ENCODE measurements at places on chromosomes 16 and 17.

- peak; percentile 78 for DNase-seq
Observed at GRCh38 chr17:43694081-43694870, 32.6 kb upstream of the MEOX1 start.

DNA sequence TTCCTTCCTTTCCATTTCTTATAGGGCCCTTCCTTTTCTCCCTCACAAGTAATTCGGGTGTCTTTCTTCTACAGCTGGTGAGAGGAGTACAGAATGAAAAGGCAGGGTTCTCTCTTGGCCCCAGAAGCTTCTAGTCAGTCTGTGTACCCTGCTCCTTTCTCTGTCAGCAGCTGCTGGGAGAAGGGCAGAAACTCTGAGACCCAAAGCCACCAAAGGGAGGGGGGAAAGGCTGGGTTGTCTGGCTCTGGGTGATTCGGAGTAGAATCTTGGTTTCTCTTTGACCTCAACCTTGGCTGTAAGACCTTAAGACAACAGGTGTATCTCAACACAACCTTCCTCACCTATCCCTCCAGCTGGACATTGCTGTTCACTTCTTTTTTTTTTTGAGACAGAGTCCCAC is 3.3 kb upstream of the NR1D1 start:
- DNase-seq, result no peak

DNA sequence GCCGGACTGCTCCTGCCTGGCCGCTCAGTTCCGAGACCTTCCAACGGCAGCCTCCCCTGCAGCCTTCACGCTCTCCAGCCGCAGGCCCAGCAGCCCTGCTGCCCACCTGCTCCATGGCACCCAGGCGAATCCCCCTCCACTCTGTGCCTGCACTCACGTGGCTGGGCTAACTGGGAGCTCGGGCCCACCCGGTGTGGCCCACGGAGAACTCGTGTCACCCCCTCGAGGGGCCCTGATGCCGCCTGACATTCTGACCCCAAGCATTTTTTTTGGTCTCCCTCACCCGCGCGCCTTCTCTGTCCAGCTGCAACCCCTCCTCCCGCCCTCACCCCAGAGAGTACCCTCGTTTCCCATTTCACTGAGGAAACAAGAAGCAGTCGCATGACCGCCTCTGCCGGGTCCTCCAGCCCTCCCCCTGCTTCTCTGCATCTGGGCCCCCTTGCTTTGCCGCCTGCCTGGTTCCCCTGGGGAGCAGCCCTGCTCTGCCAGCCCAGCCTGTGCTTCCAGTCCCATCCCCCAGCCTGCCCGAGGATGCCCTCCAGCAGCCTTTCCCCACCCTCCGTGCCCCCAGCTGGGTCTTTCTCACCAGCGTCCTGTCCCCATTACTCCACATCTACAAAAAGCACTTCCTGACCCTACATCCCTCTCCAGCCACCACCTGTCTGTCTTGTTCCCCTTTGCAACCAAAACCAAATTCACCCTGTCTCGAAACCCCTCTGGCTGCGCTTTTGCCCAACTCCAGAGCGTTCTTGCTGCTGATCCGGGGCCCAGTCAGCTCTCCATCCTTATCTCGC is 146.4 kb upstream of the CHMP6 start:
- no peak for DNase-seq

GRCh38 chr17:64332502-64332901 is 58.2 kb downstream of the PECAM1 start:
- DNase-seq, result no peak

DNA sequence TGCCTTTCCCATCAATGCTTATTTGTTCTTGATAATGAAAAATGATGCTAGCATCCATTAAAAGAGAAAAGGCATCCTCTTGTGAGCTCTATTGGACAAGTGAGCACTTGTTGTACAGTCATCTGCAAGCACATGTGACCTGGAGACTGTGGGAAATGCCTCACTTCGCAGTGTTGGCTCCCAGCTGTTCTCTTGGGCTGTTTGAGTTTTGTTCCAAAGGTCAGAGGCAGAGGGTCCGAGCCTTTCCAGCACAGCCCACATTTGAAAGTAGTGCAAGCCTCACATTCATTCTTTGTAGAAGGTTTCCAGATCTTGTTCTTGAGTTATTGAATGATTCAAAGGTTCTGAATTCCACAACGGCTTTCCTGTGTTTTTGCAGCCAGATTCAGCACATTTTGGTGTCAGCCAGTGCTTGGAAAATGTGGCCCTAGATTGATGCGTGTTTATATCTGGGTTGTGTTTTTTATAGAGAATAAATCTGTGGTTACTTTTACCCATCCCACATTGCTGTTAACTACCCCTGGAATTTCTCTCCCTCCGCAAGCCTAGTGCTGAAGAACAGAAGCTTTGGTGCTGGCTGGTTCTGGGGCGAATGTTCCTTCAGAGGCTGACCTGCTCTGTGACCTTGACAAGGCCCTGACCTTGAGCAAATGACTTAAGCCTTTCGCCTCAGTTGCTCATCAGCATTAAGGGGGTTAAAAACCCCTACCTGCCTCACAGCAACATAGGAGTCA is 49.8 kb downstream of the CDH1 start:
- DNase-seq, result peak; percentile 86

GRCh38 chr17:42476411-42476810 is 17.7 kb downstream of the ATP6V0A1 start:
- no peak for DNase-seq

DNA sequence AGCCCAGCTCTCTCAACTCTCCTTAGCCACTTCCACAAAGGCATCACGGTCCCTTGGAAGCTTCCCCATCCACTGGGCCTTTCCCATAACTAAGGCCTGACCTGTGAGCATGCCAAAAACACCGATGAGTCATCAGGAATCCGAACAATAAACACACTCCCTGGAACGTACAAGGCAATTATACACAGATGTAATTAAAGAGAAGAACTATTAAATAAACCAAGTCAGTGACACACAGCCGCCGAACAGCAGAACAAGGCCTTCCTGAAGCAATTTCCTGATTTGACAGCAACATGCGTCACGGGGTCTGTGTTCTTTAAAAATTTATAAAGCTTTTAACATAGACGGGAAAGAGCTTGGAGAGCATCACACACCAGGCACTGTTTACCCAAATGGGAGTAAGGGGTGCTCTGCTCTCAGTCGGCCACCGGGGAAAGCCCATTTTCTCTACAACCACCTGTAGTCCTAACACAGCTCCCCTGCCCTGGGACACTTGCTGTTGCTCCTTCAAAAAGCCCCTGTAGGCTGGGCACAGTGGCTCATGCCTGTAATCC is 29.4 kb downstream of the COG7 start:
- DNase-seq, result peak; percentile 91

DNA sequence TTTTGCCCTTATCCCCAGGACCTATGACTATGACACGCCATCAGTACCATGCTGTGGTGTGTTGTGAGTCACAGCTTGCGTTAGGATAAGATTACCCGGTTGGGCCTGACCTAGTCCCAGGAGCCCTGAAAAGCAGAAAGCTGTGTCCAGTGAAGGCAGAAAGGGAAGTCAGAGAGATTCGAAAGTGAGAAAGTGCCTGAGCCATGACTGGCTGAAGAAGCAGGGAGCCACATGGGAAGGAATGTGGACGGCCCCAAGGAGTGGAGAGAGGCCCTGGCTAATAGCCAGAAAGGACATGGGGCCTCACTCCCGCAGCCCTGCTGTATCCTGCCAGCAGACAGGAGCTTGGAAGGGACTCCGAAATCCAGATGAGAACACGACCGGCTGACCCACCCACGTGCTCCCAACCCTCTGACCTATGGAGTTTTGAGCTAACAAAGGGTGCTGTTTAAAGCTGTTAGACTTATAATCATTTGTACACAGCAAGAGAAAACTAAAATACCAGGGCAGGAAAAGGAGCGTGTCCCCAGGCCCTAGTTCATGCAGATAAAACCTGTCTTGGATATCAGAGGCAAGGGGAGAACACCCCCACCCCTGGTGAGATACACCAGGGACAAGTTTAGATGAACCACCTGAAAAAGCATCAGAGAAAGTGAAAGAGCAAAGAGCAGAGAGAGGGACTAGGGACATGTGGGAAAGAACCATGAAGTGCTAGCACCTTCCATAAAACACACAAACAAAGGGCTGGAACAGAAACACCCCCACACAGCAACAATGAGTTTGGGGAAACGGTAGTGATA is 115.3 kb downstream of the SLC39A11 start:
- DNase-seq, result peak; percentile 91

- peak; percentile 91 for DNase-seq
Observed at GRCh38 chr17:6591599-6592158, 35.3 kb upstream of the PITPNM3 start.

GRCh38 chr17:80899402-80900268 is 92.0 kb upstream of the CHMP6 start:
- peak; percentile 19 for DNase-seq

DNA sequence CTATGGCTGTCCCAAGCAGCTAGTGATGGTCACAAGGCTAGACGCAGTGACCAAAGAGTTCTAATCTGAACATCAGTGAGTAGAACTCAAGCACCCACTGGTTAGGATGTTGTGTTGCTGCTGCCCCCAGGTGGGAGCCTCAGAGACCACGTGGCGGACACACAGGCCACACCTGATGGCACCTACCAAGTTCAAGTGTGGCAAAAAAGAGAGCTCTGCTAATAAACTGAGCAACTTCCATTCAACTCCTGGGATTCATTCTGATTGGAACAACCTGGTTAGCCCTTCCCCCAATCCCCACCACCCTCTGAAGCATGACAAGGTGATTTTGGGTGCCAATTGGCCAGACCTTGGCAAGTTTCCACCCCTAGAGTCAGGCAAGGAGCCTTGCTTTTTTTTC is 3.5 kb upstream of the LCMT1 start:
- no peak for DNase-seq

- DNase-seq, result no peak
Observed at GRCh38 chr17:28528327-28529012, 22.3 kb downstream of the FOXN1 start.
